ENCODE measurements at places on chromosomes 2 and 18.

DNA sequence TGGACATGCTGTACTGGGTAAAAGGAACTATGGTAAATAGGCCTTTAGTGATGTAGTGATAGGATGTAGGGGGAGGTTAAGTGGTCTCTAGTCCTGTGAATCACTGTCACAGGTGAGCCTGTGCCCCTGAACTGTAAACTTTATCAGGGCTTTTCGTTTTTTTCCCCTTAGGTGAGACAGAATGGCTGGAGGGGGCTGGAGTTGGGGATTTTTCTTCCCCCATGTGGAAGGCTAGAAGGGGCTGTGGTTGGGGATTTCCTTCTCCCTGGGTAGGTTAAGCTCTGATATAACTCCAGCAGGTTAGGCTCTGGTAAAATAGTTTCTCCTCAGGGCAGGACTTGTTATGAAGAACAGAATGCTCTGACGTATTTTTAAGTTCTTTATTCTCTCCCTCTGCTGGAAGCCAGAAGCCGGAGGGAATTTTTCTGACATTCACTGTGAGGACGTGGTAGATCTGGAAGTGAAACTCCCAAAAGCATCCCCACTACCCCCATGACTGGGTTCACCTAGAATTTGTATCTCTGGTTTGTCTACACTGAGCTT, 28.5 kb downstream of the PIKFYVE start:
- no peak for DNase-seq

GRCh38 chr2:239152916-239153305, 247.9 kb downstream of the HDAC4 start:
- DNase-seq, result no peak

DNA sequence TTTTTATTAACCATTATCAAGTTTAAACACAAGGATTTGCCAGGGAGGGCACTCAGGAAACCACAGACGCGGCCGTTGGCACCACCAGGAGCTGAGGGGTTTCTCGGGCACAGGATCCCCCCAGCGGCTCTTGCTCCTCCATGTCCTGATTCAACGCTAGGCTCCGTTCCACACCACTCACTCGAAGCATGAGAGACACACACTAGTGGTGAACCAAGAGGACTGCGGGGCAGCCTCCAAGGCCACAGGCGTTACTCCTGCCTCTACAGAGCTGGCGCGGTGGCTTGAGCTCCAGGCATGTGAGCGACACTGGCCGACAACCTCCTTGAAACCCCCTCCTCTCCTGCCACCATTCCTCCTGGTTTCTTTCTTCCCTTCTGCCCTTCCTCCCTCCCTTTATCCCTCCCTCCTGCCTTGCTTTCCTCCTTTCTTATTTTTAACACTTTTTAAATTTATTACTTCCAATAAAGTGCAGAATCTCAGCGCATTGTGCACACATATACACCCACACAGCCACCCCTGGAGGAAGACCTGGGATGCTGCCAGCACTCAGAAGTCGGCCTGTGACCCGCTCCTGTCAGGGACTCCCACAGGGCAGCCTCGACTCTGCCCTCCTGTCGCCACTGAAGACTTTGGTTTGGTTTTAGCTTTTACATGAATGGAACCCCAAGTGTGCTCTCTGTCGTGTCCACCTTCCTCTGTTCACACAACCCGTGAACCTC, 21.7 kb downstream of the COX7A2L start:
- DNase-seq, result no peak

DNA sequence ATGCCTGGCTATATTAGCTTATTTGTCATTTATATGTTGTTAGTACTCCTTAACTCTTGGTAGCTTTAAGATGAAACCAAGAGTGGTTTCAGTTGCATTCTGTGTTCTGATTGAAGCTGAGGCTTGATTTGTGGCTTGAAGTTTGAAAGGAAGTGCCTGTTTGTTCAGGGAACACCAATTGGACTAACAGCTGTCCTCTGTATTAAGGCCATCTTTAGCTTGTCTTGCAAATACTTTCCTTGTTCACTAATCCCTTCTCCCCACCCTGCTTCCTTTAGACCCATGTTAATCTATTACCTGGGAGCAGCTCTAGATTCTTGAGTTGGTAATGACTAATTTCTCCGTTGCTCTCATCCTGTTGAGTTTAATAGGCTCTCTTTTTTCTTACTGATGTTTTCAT, 13.4 kb downstream of the ITGA6 start:
- DNase-seq, result no peak

GRCh38 chr2:88764850-88765153, 73.3 kb downstream of the RPIA start:
- no peak for DNase-seq

- DNase-seq, result no peak
Measured at GRCh38 chr2:134009440-134009839, 244.4 kb upstream of the MGAT5 start.

GRCh38 chr2:187942876-187943275, 348.8 kb upstream of the GULP1 start:
- no peak for DNase-seq

DNA sequence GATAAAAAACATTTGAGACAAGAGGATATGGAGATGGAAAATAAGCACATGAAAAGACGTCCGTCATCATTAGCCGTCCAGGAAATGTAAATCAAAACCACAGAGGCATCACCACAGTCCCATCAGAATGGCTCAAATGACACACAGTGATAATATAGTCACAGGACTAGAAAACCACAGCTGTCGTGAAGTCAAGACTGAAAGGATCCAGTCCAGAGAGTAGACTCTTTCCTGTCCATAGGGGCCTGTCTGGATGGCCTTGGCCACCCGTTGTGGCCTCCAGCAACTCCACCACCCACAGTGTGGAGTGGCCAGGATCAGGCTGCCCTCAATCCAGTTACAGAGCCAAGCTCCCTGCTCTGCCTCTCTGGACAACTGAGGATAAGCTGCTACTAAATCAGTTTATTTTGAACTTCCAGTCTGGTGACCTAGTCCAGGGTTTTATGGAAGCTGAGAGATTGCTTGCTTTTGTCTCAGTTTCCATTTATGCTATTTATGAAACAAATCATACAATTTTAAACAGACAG, 60.4 kb downstream of the RHOB start:
- no peak for DNase-seq

DNA sequence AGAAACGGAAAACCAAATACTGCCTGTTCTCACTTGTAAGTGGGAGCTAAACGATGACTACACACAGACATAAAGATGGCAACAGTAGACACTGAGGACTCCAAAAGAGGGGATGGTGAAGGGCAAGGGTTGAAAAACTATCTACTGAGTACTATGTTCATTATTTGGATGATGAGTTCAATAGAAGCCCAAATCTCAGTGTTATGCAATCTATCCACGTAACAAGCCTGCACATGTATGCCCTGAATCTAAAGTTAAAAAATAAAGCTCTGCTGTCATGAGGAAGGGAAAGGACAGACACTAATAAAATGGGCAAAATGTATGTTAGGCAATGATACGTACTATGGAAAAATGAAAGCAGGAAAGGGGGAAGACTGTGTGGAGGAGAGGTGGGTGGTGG, 376.0 kb downstream of the TGIF1 start:
- no peak for DNase-seq
